ENCODE measurements at places on chromosomes 6 and 20.

DNA sequence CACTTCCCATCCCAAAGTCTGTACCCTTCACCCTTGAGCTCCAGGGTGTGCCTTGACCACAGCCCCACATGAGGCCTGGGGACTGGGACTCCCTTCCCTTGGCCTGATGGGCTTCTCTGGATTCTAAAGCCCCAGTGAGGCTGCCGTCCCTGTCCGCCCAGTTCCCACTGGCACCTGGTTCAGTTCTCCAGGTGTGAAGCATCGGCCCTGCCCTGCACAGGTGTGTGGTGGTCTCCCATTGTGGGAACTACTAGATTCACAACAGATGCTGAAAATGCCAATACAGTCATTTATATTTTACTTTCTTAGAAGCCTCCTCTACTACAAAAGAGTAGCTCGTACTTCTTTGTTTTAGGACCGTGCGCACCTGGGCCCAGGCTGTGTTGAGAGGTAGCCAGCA is 72.8 kb downstream of the TTLL2 start:
- no peak for DNase-seq

DNA sequence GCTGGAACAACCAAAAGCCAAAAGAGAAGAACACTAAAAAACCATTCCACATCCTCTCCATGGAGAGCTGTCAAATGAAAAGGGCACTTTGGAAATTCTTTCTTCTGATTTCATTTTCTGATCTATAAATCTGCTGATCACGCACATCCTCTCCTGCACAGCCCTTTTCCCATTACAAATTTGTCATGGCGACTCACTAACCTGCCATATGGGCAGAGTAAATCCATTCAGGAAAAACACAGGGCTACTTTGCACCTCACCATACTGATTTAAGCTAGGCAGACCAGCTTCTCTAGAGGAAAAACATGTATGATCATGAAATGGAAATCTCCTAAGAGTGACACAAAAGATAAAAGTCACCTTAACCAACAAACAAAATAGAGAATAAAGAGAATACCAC is 26.0 kb downstream of the TOMM6 start:
- DNase-seq = no peak

DNA sequence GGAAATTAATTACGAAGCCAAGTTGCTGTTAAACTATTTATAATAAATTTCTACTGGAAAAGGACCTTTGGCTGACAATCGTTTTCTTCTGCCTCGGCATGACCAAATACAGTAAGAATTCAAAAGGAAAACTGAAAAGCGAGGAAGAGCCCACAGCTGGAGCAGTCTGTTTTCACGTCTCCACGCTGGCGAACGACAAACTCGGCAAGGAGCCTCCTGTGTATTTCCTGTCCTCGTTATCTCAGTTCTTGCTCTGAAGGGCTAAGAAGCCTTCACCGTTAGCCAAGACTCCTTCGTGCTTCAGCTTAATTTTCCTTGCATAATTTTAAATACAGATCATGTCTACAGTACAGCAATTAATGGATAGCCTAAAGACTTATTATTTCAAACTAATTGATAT is 214.3 kb upstream of the PLCB4 start:
- peak; percentile 22 for DNase-seq

DNA sequence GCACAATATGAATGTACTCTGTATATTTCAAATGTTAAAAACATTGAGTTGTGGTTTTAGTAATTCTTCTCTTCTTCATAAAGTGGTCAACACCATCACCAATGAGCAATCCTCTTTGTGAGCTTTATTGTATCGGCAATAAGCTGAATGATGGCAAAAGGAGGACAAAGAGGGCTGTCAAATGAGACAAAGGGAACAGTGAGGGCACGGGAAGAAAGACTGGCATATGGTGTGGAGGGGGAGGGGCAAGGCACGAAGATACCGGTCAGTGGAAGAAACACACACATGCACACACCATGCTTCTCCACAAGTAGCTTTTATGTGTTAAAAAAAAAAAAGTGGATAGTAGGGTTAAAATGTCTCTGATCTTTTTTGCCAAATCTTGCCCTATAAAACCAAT is 506.8 kb upstream of the CITED2 start:
- DNase-seq = peak; percentile 20

GRCh38 chr6:168873278-168874190 is 380.1 kb downstream of the THBS2 start:
- DNase-seq = no peak

DNA sequence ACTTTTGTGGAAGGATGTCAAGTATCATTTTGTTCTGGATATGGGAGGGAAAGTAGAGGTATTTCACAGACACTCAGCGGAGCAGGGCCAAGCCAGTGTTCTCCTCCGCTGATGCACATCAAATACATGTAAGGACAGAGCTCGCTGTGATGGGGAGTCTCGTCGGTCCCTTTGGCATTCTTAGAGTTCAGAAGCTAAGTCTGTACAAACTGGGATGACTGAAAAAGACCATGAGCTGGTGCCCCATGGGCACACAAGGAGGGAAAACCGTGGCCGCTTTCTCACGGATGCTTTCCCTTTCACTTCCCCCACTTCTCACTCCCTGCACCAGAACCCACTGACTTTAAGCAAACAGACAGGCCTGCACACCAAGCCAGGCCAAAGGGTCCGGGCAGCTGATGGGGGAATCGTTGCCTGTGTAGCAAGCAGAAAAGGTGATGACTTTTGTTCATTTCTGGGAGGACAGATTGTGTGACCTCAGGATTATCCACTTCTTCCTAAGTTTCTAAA is 27.7 kb upstream of the MPC1 start:
- DNase-seq = no peak

GRCh38 chr6:28258877-28259777 is at the start of gene NKAPL:
TSS of gene NKAPL (plus strand) at chr6:28259297. CDS start at chr6:28259372, 75 bp downstream.
- peak; percentile 72 for DNase-seq

DNA sequence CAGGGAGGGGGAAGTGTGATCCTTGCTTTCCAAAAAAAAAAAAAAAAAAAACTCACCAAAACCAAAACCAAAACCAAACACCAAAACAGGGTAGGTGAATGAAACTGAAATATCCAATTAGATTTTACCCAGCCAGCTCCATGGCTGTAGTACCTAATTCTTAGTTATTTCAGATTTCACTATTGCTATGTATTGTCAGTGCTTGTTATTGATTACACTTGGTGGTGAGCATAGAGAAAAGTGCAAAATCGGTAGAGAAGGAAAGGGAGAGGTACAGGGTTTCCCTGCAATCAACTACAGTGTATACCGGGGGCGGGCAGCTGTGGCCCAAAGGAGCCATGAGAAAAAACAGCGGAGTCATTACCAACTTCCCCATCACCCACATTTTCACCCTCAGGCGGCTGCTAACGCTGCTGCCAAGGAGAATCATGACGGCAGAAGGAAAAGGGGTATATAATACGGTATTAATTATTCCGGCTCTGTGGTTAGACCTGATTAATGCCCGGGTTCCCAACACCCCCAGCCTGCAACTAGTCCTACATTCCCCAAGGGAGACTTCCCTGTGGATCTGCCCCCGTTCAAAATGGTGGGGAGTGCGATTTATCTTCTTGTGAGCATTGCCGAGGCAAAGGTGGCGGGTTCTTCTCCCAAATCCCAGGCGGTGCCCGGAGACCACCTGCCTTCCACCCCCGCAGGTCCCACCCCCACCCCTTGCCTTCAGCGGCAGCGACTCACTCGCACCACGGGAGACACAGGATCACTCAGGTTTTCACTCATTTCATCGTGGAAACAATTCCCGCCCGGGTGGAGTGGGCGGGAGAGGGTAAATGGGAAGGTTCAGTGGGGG is at the start of gene C6orf62:
TSS of gene C6orf62 (minus strand) at position 30 of the 847 bp plus-strand sequence. CDS start 486 bp downstream, outside the sequence.
- DNase-seq = peak; percentile 43

DNA sequence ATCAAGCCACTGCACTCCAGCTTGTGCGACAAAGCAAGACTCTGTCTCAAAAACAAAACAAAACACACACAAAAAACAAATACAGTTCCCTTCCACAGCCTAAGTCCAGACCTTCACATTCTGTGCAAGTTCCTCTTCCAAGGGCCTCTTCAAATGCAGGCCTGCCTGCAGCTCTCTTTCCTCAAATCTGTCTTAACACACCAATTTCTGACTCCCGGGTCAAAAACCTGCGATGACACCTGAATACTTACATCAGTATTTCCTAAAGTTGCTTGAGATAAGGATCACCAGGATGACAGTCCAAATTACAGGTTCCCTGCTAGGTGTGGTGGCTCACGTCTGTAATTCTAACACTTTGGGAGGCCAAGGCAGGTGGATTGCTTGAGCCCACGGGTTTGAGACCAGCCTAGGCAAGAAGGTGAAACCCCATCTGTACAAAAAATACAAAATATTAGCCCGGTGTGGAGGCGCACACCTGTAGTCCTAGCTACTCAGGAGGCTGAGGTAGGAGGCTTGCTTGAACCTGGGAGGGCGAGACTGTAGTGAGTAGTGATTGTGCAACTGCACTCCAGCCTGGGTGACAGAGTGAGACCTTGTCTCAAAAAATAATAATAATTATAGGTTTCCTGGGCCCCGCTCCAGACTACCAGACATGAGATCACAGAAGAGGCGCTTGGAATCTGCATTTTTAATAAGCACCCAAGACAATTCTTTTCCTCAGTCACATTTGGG is 8.8 kb upstream of the PARD6B start:
- no peak for DNase-seq

- no peak for DNase-seq
Measured at GRCh38 chr6:37785663-37786270, 33.8 kb upstream of the ZFAND3 start.

DNA sequence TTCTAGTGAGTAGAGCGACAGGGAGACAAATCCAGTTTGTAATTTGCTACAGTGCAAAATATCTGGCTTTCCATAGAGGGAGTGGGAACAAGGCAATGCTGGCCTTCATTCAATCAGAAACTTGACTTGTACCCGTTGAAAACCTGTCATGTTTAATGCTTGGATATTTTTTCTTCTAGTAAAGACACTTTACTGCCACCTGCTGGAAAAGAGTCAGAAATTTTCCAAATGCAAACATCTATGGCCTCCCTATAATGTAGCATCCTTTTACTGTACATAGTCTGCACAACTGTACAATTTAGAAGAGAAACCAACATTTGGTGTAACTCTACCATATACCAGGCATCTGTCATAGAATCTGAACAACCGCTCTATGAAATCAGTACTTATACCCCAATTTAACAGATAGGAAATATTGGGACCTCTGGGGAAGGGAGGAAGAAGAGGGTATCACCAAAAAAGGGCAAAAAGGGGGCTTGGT is 16.7 kb upstream of the TBC1D20 start:
- DNase-seq = peak; percentile 73

- no peak for DNase-seq
Measured at GRCh38 chr6:137970368-137970767, 103.3 kb downstream of the TNFAIP3 start.

- DNase-seq = peak; percentile 8
Measured at GRCh38 chr6:41200296-41200900, 551 bp downstream of the TREML2 start.

DNA sequence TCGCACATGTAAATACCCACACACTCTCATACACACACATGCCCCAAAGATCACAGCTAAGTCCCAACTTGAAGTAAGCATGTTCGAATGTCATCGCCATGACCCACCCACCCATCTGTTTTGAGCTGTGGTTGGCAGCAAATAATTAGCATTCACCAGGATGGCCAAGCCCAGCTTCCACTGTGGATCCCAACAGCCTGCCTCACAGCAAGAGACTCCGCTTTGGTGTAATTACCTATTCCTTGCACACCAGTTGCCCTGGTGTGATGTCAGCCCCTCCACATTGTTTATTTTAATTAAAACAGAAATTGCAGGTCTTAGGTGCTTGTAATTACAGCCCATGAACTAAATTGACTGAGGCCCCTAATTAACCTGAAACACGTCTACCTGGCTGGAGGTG is 81.1 kb downstream of the MAFB start:
- no peak for DNase-seq

DNA sequence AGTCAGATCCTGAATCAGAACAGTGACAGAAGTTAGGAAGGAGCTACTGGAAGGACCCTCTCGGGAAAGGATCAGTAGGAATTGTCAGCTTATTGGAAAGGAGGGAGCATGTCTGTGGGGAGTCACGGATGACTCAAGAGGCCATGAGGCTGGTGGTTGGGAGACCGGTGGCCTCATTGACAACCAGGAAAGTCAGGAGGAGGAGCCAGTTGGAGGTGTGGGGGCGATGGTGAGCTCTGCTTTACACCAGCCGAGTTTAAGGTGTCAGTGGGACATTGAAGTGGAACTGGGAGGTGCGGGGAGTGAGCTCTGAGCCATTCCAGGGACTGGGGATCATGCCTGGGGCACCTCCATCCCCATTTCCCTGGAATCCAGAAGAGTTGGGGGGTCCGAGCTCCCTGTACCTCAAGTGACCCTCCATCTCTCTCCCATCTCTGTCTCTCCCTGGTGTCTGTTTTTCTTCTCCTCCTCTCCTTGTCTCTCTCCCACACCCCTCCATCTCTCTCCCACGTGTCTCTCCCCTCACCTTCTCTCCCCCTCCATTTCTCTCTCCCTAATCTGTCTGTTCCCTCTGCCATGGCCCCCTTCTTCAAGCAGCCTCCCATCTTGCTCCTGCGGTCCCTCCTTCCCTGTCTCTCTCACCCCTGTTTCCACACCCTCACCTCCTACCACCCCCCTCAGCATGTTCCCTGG is 14.3 kb upstream of the ZBTB9 start:
- no peak for DNase-seq

- no peak for DNase-seq
Measured at GRCh38 chr6:17941318-17941717, 46.1 kb downstream of the KIF13A start.

- DNase-seq = no peak
Measured at GRCh38 chr20:49701241-49701790, 12.4 kb downstream of the B4GALT5 start.

DNA sequence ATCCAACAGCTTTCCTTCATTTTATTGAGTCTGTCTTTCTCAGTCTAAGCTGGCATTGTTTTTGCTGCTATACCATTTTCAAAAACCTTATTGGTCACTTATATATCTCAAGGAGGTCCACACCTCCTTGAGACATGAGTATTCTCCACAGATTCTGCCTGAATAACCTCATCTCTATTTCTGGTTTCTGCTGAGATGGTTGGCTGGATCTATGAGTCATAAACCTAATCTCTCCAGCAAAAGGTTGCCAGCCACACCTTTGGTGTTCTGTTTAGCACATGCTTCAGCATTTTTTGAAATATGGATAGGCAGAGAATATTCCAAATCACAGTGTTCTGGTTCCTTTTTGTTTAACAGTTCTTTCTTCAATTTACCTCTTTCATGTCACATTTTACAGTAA is 40.8 kb upstream of the TMEM244 start:
- no peak for DNase-seq

- no peak for DNase-seq
Measured at GRCh38 chr6:43428874-43429273, 1.5 kb downstream of the ABCC10 start.
